ENCODE measurements at places on chromosomes 3 and 15. TPM values are rescaled to one million over a fixed set of nuclear protein-coding genes. Genes with fewer than 3 reads are reported as not detected.

- DNase-seq, result no peak
Observed at GRCh38 chr15:35854316-35854715, 308.4 kb upstream of the DPH6 start.

DNA sequence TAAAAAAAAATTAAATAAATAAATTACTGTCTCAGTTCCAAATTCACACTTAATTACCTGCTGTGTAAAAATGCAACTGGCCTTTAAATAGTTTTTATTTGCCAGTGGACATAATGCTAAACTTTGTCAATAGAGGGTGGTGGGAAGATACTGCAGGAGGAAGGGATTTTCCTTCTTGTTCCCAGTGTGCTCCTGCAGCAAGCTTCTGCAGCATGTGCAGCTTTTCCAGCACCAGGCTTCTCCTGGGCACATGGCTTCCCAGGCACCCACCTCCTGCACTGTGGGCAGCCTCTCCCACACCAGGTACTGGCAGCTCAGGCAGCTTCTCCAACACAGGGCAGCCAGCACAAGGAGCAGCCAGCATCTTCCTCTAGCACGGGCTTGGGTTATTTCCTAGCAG lies 29.6 kb upstream of the BBX start:
- DNase-seq, result no peak

- no peak for DNase-seq
Observed at GRCh38 chr3:41224120-41224806, 25.0 kb downstream of the CTNNB1 start.

DNA sequence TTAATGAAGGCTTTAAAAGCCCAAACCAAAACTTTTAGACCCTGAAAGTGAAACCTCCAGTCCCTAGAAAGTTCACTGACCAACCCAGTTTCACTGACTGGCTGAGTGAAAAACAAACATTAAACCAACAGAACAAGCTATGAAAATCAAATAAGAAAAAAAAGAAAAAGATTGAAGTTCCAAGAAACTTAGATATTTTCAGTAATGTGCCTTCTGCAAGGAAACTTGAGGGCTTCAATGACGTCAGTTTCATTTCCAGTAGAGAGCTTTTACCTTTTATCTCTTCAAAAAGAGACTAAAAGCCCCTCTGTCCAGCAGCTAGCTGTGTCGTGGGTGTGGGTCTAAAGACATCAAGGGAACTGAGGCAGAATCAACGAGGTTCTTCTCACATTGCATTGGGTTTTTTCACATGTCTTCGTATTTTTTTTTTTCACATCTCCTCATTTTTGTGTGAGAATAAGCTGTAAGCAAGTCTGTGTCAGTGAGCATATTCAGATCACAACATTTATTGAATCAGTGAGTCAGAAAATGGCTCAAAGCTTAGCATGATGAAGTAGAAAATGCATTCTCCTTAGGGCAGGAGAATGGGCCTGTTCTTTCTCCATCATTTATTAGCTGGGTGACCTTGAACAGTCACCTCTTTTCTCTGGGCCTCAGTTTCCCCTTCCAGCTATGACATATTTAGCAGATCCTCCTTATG lies 54.8 kb upstream of the BCL6 start:
- DNase-seq, result no peak

GRCh38 chr3:179175358-179175757 lies 27.2 kb downstream of the PIK3CA start:
- no peak for DNase-seq

DNA sequence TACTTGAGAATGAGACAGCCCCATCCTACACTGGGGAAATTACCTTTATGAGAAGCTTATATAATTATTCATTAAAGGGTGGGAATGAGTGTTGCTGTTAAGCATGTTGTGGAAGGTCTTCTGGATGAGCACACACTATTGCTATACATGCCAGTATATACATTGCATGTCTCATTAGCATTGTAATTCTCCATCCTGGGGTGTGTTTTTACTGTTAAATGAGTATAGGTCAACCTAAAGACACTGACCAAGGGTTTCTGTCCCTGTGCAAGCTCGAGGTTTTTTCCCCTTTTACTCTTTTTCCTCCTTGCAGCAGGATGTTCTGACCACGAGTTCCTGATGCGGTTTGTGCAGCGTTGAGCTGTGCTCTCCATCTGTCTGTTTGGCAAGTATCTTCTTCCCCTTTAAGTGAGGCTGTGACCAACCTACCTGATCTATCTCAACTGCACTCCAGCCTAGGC lies 7.2 kb upstream of the IVD start:
- no peak for DNase-seq

GRCh38 chr3:65277798-65278197 lies 590.0 kb upstream of the ADAMTS9 start:
- DNase-seq, result no peak

- no peak for DNase-seq
Observed at GRCh38 chr3:30189900-30190299, 416.5 kb upstream of the TGFBR2 start.

The CTXND1 gene
- total RNA-seq, result not detected

The CCR9 gene
- total RNA-seq, result not detected

Data from NCI-H460 (cell line).